ENCODE measurements at places on chromosomes 6 and 20.

DNA sequence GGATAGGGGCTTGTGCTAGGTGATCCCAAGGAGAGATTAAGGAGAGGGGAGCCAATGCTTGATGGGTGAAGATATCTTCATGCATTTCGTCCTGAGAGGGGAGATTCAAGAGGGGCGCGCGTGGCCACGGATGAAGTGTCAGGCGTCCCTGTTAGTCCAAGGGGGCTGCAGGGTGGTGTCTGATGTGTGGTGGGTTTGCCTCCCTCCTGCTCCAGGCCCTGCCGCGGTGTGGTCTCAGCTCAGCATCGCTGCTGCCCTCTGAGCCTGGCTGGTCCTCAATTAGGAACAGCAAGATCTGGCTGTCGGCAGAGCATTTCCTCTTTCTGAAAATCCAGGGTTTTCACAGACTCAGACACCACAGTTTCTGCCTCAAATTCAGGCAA lies 318.0 kb downstream of the THBS2 start:
- no peak for DNase-seq

GRCh38 chr20:35626386-35627001 lies 10.9 kb downstream of the SPAG4 start:
- DNase-seq = no peak

DNA sequence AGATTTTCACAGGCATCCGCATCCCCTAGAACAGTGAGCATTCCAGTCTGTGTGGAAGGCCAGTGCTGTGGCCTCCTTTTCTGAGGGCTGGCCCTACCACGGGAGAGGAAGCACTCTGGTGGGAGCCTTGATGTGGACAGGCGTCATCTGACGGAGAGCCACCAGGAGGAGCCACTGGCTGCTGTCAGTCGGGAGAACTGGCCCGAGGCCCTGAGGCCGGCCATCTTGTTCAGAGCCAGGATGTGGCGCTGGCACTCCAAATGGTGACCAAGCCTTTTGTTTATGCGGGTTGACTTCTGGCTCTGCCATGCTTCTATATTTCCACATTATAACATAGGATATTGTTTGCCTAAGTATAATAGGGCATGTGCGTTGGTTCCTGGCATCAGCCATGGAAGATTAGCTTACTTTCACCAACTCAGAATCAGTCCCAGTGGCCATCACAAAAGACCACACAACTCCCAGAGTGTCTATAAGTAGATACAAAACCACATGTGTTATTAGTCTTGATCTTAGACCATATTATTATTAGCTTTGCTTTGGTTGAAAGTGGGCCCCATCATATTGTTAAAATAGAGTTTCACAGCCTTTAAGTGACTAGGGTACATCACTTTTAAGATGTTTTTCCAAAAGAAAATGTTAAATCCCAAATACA lies 273.9 kb upstream of the TAB2 start:
- no peak for DNase-seq

GRCh38 chr6:167980911-167981580 lies 16.4 kb upstream of the KIF25 start:
- no peak for DNase-seq

DNA sequence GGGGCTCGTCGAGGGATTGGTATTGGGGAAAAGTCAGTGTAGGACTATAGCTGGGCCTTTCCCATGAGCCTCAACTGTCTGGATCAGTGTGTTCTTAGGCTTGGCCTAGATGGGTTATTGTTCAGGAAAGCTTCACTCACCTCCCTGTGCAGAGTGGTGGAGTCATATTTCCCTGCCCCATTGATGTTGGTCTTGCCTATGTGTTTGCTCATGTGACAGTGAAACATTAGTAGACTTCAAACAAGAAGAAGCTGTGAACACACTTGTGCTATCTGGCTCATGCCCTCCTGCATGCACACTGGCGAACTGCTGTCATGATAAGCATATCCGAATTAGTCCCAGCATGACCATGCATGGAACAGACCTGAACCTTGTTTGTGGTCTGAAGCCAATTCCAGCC lies 171.1 kb downstream of the DHX35 start:
- no peak for DNase-seq

GRCh38 chr20:2814587-2815051 lies at the start of gene C20orf141:
TSS of gene C20orf141 (plus strand) at chr20:2814987. CDS start at chr20:2815185, 198 bp downstream.
- DNase-seq = no peak

GRCh38 chr20:25000268-25000801 lies 7.8 kb upstream of the APMAP start:
- no peak for DNase-seq

DNA sequence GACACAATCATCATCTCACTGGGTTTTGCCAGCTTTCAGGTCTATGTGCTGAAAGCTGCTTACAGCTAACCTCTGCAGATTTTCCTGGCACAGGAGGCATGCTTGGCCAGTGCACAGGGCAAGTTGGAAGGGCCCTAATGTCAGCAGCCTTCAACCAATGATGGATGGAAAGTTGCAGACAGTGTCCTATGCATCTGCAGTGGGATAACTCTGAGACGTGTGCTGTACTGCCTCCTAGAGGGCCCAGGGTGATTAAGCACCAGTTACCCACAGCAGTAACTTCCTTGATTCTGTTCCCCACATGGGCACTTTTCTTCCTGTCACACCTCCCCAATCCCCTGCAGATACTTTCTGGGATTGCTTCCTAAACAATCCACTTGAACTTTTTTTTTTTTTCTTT lies 38.6 kb downstream of the OVOL2 start:
- no peak for DNase-seq

- no peak for DNase-seq
Measured at GRCh38 chr6:128929869-128930268, 46.9 kb downstream of the LAMA2 start.
